Adrenal gland (tissue), 19 donors: ENCODE measurements at places on chromosomes 16 and 17. TPM values are rescaled to one million over a fixed set of nuclear protein-coding genes. Genes with fewer than 3 reads are reported as not detected.

- DNase-seq: no peak
Measured at GRCh38 chr17:76150712-76151622, 9.9 kb upstream of the FOXJ1 start.

KRTAP1-1 gene
- not detected for polyA plus RNA-seq

CES4A gene
- 80.3 TPM for polyA plus RNA-seq

DRC3 gene
- 3.2 TPM for polyA plus RNA-seq

- DNase-seq: no peak
Measured at GRCh38 chr16:60304066-60304465, 1570.0 kb upstream of the GOT2 start.

DNA sequence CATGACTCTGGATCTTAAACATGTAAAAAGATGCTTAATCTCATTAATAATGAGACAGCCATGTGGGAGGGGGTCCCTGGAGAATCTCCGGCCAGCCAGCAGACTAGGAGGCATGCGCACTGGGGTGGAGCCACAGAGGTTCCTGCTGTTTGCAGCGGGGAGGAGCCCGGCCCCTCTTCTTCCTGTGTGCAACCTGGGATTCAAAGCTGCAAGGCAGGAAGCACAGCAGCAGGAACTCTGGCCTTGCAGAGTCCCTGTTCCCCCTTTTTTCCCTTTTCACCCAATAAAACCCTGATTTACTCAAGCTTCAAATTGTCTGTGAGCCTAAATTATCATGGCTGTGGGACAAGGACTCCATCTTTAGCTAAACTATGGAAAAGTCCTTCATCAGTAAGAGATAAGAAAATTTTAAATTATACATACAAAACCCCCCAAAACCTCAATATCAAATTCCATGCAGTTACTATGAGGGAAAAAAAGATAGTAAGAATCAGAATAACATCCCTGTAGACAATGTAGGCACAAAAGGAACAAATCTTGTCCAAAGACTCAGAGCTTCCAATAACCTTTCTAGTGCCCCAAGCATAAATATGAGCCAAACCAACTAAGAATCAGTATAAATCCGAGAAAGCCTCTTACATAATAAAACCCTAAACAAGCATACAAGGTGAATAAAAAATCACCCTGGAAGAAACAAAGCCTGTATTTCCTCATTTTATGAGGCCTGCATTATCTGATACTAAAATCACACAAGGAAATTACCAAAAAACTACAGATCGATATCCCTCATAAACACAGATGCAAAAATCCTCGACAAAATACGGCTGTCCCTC lies 12.1 kb downstream of the CFDP1 start:
- peak; percentile 51 for DNase-seq

GP1BA gene
- not detected for polyA plus RNA-seq
